ENCODE measurements at places on chromosomes 6 and 20. TPM values are rescaled to one million over a fixed set of nuclear protein-coding genes. Genes with fewer than 3 reads are reported as not detected.

CENPQ gene
- total RNA-seq = 5.3 TPM

FERMT1 gene
- total RNA-seq = 0.78 TPM

ZNF334 gene
- 8.2 TPM for total RNA-seq

GRCh38 chr20:57785720-57786119, 75.9 kb upstream of the PMEPA1 start:
- no peak for DNase-seq
- no peaks in the 10 kb centered on the region for H3K27me3 ChIP-seq
- H3K27ac ChIP-seq = no peak overlapping the region
- no peak overlapping the region for H3K4me3 ChIP-seq
- no peaks in the 10 kb centered on the region for H3K4me1 ChIP-seq
- H3K36me3 ChIP-seq = no peaks in the 10 kb centered on the region

DNA sequence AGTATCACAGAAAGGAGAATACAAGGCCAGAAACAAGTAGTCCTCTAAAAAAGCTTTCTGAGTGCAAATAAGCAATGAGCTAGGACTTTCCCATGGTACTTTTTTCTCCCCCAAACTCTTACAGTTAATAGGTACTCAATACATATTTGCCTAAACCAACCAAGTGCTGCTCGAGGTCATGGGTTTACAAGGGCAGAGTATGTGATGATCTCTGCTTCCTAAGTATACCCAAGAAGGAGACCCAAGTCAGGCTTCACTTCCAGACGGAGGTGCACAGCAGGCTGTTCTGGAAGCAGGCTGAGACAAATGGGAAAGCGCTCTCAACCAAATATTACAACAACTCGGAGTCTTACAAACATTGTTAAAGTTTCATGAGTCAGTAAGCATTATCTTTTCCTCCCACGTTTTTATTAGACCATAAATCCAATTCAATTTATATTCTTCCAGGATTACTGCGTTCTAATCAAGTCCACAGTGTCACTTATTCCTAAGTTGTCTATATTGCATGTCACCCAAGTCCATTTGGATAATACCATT, 8.1 kb downstream of the FYN start:
- no peaks in the 10 kb centered on the region for H3K27me3 ChIP-seq
- H3K36me3 ChIP-seq = no peaks in the 10 kb centered on the region
- H3K4me1 ChIP-seq = peaks cover 12% of the 10 kb centered on the region
- no peak overlapping the region for H3K27ac ChIP-seq
- DNase-seq = no peak
- H3K4me3 ChIP-seq = no peak overlapping the region

GRCh38 chr20:32218156-32218900, 10.6 kb downstream of the POFUT1 start:
- no peak overlapping the region for H3K4me3 ChIP-seq
- H3K36me3 ChIP-seq = no peaks in the 10 kb centered on the region
- no peaks in the 10 kb centered on the region for H3K27me3 ChIP-seq
- H3K27ac ChIP-seq = no peak overlapping the region
- no peaks in the 10 kb centered on the region for H3K4me1 ChIP-seq

DNA sequence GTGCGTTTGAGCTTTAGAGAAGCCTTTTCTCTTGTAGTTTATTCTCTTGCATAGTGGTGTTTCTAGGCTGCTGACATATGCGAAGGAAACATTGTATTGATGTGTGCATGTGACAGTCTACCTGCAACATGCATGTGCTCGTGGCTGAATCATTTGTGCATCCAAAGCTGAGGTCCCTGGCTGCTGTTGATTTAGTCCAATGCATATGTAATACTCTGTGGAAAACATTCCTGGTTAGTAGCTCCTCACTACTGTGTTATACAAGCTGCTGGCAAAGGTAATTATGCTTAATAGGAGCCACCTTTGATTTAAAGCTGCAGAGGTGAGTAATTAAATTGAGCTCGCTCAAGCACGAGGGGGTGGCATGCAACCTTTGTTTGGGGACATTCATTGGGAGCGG, 24.5 kb downstream of the TSHZ2 start:
- H3K4me1 ChIP-seq = no peaks in the 10 kb centered on the region
- no peak overlapping the region for H3K4me3 ChIP-seq
- DNase-seq = no peak
- no peaks in the 10 kb centered on the region for H3K36me3 ChIP-seq

GRCh38 chr6:109834595-109835437, 143.3 kb upstream of the GPR6 start:
- H3K36me3 ChIP-seq = peaks cover 21% of the 10 kb centered on the region
- H3K27ac ChIP-seq = no peak overlapping the region
- no peak for DNase-seq
- H3K27me3 ChIP-seq = no peaks in the 10 kb centered on the region
- H3K4me1 ChIP-seq = no peaks in the 10 kb centered on the region

GRCh38 chr6:56087421-56087820, 160.0 kb downstream of the COL21A1 start:
- H3K36me3 ChIP-seq = no peaks in the 10 kb centered on the region
- no peak overlapping the region for H3K27ac ChIP-seq
- DNase-seq = no peak
- no peak overlapping the region for H3K4me3 ChIP-seq
- no peaks in the 10 kb centered on the region for H3K4me1 ChIP-seq

DNA sequence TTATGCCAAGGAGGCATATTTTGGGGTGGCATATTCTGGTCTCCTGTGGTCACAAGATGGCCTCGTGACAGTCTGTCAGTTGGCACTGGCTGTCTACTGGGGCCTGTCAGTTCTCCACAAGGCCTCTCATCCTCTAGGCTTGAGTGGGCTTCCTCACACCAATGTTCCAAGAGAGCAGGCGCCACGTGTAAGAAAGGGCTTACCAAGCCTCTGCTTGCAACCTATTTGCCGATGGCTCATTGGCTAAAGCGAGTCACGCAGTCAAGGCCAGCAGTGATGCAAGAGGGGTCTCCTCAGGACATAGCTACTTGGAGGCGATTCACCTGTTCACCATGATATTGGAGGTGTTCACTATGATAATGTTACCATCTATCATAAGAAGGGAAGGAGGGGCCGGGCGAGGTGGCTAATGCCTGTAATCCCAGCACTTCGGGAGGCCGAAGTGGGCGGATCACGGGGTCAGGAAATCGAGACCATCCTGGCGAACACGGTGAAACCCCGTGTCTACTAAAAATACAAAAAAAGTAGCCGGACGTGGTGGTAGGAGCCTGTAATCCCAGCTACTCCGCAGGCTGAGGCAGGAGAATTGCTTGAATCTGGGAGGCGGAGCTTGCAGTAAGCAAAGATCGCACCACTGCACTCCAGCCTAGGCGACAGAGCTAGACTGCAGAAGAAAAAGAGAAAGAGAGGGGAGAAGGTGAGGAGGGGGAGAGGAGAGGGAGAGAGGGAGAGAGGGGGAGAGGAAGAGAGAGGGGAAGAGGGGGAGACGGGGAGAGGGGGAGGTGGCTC, 35.3 kb downstream of the C6orf52 start:
- DNase-seq = no peak
- no peak overlapping the region for H3K27ac ChIP-seq
- peak overlapping the region; percentile 31 for H3K4me3 ChIP-seq
- H3K36me3 ChIP-seq = no peaks in the 10 kb centered on the region
- no peaks in the 10 kb centered on the region for H3K4me1 ChIP-seq
- no peaks in the 10 kb centered on the region for H3K27me3 ChIP-seq

DNA sequence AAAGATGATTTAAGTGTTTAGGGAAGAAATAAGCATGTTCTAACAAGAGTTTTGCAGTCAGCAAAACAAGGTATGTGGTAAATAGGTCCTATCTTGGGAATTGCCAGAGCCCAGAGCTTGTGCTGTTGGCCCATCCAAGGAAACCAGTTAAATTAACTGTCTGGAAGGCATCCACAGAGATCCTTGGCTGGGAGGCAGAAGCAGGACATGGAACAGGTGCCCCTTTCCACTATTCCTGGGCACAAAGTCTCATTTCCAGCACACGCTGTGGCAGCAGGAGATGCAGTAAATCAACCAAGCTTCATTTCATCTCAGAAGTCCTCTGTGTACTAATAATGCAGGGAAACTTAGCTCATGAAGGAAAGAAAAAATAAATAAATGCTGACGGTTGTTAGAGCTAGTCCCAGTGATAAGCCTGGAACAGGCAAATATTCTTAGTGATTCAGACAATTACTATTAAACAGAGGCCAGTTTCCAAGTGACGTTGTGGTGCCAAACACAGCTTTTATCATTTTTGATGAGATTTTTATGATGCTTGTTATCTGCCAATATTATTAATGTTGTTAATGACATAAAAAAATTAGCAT, 39.8 kb upstream of the SNAP25 start:
- H3K27me3 ChIP-seq = no peaks in the 10 kb centered on the region
- H3K4me1 ChIP-seq = no peaks in the 10 kb centered on the region
- no peak overlapping the region for H3K4me3 ChIP-seq
- no peak overlapping the region for H3K27ac ChIP-seq
- DNase-seq = no peak
